ENCODE measurements at places on chromosomes 3 and 15.

DNA sequence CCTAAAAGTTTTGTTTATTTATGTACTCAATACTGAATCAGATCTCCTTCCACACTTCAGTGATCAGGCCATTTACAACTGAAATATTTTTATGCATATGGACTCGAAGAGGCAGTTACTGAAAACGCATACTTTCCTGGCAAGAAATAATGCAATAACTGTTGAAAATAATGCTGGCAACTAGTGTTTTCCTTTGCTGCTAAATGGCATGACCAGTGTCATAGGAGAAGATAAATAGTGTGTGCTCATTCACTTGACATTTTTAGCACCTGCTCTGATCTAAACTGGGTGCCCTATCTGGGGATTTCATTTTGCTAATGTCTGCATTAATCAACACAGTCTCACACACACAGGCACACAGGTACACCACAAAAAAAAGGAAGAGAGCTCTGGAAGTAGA lies 695.2 kb downstream of the TUSC7 start:
- no peak for DNase-seq

GRCh38 chr3:98954242-98954641 lies 52.7 kb upstream of the DCBLD2 start:
- DNase-seq: no peak

DNA sequence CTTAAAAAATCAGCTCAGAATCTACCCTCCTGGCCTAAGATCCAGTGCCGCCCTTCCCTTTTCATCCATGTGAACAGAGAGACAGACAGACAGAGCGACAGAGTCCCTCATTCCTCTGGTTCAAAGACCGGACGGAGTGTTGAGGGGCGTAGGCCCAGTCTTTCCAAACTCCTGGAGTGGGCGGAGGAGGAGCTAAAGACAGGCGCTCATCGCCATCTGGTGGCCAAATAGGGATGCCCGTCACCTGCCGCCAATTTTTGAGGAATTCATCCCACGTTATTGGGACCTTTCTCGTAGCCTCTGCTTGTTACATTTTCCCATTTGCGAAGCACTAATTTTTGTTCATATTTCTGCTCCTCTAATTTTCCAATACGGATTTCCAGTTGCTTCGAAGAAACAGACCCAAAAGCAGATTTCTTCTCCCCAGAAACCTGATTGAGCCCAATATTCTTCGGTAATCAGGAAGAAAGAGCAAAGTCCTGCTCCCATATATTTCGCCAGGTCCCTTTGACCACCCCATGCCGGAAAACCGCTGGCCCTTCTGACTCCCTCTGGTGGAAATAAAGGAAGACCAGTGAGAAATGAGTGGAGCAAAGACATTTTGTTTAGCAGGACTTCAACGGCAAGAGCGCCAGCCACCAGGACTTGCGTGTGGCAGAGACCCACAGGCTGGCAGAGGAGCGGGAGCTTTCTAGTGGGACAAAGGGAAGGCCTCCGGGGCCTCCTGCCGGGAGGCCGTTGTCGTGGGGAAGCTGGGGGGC lies 88.0 kb downstream of the LRRK1 start:
- peak; percentile 65 for DNase-seq

DNA sequence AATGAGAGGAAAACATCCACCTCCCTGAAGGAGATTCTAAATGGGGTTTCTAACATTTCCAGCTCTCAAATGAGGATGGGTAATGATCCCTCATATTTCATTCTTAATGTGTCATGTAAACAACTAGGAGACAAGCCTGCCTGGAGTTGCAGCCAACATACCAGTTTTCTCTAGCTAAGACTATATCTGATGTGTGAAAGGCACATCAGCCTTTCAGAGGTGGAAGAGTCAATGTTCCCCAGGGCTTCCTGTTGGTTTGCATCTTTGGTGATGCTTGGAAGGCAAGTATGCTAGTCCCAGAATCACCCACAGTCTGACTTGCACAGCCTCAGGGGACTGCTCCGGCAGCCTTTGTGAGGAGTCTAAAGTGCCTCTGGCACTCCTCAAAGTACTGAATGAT lies 921.2 kb downstream of the SQOR start:
- no peak for DNase-seq

DNA sequence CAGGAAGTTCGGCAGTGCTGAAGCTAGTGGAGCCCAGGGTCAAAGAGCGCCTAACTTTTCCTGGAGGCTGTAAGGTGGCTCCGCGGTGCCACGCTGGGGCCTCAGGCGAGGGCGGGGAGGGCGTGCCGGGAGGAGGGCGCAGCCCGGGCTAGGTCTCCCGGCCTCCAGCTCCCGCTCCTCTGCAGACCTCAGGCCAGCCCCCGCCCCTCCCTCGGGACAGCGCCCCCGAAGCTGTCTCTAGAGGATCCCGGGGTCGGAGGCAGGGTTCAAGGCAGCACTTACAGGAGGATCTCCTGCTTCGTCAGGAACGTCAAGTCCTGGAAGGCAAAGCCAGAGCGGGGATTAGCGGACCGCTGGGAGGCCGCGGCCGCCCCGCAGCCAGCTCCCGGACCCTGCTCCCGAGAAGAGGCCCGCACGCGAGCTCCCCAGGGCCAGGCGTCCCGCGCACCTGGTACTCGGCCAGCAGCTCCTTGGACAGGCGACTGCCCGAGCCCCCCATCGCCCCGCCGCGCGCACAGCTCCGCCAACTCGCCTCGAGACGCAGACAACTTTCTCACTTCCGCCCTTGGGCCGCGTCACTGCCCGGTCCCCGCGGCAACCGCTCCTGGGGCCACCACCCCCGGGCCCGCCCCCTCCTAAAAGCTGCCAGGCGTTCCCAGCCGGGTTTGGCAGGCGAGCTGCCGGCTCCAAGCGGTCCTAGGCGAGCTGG lies at the start of gene CIB1:
TSS of gene CIB1 (minus strand) at position 555 of the 709 bp plus-strand sequence. CDS start at position 499, 56 bp downstream.
- DNase-seq: peak; percentile 97

DNA sequence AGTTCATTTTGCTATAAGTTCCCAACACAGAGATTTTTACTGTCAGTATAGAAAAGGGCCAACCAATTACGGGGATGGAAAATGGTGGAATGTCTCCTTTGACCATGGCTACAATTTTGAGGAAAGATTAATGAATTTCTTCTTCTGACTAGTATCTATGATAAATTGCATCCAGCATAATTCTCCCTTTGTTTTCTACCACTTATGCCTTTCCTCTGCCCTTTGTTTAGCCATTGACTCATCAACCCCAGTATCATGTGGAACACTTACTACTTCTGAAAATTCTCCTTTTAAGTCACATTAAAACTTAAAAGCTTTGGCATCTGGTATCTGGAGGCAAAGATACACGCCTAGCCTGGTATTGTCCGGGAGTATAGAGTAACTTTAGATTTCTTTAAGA lies 92.9 kb upstream of the CADPS start:
- no peak for DNase-seq

- no peak for DNase-seq
These were observed 194.0 kb downstream of the SSR3 start for GRCh38 chr3:156360963-156361362.

- peak; percentile 50 for DNase-seq
These were observed 192.6 kb downstream of the PDZRN3 start for GRCh38 chr3:73432023-73432705.

GRCh38 chr3:42120866-42121265 lies 29.7 kb downstream of the TRAK1 start:
- DNase-seq: no peak

DNA sequence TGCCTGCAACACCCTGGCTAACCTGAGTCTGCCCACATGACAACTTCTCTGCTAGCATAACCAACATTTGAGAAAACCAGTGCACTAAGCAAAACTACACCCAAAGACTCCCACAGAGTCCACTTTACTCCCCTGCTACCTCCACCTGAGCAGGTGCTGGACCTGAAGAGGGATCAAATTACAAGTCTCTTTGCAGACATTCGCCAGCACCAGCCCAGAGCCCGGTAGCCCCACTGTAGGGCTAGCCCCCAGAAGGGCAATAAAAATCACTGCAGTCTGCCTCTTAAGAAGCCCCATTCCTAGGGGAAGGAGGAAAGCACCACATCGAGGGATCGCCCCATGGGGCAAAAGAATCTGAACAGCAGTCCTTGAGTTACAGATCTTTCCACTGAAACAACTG lies 472.2 kb downstream of the GRM7 start:
- DNase-seq: no peak

- DNase-seq: no peak
These were observed 464.1 kb downstream of the EPHA6 start for GRCh38 chr3:97278506-97278905.

DNA sequence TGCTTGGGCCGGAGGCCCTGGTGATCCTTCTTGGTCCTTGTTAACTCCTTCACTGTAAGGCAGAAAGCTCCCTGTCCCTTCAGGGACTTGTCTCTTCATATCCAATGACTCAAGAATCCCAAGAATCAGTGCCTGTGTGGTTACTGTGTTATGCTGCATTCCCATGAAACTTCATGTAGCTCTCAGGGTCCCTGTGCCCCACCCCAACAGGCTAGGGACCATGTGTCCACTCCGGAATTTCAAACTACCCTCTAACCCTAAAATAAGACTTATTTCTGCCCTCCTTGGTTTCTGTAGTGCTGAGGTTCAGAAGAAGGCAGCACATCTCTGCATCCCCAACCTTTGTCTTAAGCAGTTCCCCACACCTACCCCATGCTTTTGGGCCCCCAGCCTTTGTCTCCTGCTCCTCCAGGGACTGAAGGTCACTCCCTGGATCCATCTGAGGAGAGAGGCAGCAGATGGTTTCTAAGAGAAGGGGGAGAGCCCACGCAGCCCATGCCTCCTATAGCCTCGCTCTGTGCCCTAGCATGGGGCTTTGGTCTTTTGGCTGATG lies 531 bp upstream of the MAP1A start:
- DNase-seq: peak; percentile 57

GRCh38 chr3:193744048-193744821 lies 151.2 kb downstream of the OPA1 start:
- DNase-seq: peak; percentile 3
